Activated T-helper 2 cell treated with anti-CD3 and anti-CD28 coated beads, Interferon-gamma antibody, Interleukin-2, Interleukin-4, amounts not matched to agents 10 μg/mL and 5 μg/mL and 100 μg/mL, durations not matched to agents 14 hours and 24 hours and 36 hours (primary cell): ENCODE measurements at places on chromosomes 11 and 22. TPM values are rescaled to one million over a fixed set of nuclear protein-coding genes. Genes with fewer than 3 reads are reported as not detected.
A peak's percentile ranks its signal among the peaks of the same experiment; 100 is the strongest.

GRCh38 chr11:12565406-12565805 is 108.8 kb upstream of the TEAD1 start:
- DNase-seq, result no peak

DNA sequence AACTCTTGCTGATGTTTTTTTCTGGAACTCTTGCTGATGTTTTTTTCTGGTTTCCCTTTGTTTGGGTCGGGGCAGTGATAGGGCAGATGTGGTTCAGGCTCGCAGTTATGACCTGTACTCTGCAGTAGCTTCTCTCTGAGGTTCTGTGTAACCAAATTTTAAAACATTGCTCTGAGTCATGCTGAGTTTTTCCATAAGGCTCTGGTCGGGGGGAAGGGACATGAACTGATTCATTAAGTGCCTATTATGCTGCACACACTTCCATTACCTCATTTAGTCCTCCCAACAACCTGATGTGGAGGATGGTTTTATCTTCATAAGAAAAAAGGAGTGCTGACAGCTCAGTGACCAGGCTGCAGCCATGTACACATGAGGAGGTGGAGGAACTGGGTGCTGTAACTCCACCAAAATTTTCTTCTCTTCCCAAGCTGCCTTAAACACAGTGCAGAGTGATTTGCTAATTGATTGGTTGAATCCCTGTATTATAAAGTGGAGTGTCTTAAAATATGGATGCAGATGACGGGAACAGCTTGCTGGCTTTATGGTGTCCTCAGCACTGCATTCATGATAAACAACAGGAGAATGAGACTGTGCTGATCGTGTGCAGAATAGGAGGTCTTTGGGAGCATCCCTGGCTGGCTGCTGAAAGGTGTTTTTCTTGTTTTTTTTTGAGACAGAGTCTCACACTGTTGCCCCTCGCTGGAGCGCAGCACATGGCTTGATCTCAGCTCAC is 19.1 kb downstream of the TNRC6B start:
- DNase-seq, result no peak

DNA sequence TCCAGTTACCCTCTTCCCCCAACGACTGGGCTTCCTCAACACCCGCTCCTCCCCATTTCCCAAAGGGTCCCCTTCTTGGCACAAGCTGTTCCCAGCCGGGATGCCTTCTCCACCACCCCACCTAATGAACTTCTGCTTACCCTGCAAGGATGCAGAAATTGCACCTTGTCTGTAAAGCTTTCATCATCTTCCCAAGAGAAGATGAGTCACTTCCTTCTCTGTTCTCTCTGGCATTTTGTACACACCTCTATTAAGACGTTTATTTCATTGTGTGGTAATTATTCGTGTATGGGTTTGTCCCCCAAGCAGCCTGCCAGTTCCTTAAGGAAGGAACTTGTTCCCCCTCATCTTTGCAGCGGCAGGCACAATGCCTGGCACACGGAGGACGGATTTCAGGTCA is 351.1 kb downstream of the CADM1 start:
- DNase-seq, result no peak

DNA sequence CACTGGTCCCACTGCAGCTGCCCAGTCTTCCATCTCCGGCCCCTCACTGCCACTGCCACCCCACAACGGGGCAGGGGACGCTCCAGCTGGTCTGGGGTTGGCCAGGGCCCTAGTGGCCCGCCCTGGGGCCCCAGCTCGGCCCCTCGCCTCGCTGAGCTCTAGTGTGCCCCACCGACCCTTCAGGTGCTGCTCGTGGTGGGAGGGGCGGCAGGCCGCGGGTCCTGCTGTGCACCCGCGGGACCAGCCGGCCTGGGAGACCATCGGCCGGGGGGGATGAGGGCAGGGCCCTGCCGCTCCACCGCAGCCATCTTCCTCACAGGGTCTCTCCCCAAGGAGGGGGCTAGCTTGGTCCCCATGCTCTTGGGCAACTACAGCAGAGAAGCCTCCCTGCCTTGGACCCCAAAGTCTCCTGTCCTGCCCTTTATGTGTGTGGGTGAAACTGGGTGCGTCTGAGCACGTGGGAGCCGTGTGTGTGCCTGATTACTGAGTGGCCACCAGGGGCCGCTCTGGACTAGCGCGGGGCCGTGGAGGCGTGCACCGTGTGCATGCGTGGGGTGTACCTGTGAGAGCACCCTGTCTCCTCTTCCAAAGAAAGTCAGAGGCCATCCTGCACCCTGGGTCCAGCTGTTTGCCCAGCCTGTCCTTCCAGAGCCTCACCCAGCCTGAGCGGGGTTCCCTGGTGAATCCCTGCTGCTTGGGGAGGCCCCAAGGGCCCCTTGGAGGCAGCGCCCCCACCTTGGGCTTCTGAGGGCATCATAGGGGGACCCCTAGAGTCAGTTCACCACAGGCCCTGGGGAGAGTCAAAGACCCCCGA is 6.0 kb upstream of the ACR start:
- DNase-seq, result peak; percentile 24

- DNase-seq, result no peak
Measured at GRCh38 chr11:38791346-38791961, 2193.4 kb upstream of the RAG2 start.

GRCh38 chr11:47531666-47532065 is 21.3 kb downstream of the CELF1 start:
- DNase-seq, result no peak

DNA sequence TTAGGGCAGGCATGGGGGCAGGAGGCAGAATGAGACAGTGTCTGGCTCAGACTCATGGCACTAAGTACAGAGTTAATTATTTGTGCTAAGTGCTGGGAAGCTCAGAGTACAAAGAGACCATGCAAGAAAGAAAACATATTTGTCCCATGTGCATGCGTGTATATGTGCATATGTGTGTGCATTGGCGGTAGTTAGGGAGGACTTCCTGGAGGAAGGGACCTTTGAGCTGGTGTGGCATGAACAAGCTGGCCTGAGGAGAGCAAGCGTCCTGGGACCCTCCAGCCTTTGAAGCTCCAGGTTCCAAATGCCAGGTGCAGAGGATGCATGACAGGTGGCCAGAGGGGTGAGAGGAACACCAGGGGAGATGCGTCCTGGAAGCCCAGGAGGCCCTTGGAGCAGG is 6.1 kb downstream of the FBLN1 start:
- no peak for DNase-seq

DNA sequence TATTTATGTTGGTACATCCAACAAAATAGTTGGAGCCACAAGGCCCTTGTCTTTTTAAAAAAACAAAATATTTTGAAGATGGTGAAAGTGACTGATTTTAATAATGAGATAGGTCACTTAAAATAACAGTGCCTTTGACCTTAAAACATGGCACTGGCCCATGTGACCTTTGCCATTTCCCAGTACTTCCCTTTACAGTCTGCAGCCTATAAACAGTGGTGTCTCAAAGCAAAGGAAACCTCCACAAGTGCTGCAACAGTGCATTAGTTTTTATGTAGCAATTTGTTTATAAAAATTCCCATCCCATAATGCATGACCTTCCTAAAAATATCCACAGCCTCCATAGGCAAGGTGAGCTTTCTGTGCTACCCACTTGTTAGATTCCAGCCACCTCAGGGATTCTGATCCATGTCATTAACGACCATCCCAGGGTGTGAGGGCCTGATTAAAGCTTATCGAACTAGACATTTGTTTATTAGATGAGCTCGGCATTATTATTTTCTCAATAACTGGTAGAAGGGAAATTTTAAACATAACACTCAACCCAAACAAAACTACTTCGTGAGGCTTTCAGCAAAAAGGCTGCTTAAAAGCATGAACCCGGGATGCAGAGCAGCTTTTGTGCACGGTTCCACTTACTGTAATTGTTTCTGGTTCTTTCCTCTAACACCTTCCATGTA is 28.0 kb upstream of the CRKL start:
- no peak for DNase-seq

DNA sequence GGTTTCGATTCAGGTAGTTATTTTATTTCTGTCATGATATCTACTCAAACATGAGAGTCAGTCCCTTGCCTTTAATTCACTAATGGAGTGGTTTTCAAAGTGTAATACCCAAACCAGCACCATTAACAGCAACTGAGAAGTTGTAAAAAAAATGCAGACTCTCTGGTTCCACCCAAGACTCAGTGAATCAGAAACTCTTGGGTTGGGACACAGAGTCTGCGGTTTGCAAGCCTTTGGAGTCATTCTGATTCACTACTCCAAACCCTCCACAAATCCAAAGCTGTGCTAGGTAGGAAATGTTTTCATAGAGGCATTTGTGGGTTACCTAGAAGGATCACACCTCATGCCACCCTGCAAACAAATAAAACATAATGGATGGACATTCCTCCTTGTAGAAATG is 340.1 kb downstream of the NTM start:
- no peak for DNase-seq

GRCh38 chr22:37121887-37122591 is 12.5 kb upstream of the TMPRSS6 start:
- peak; percentile 92 for DNase-seq

DNA sequence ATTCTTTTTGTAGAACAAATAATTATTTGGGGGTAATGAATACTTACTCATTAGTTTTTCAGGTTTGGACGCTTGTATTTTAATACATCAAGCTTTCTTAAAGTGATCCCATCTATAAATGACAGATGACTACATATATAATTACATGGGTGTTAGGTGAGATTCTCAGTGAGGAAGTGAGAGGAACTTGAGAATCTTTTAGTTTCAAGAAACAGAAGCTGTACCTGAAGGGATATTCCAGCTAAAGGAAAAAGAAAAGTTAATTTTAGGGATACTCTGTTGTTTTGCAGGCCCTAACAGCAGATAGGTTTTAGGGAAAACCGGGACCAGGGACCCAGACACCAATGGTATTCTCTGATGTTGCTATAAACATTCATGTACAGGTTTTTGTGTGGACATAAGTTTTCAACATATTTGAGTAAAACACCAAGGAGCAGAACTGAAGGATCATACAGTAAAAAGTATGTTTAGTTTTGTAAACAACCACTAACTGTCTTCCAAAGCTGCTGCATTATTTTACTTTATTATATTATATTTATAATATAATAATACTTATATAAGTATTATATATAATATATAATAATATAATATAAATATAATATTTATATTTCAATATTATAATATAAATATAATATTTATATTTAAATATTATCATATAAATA is 24.1 kb upstream of the PHOX2A start:
- no peak for DNase-seq

DNA sequence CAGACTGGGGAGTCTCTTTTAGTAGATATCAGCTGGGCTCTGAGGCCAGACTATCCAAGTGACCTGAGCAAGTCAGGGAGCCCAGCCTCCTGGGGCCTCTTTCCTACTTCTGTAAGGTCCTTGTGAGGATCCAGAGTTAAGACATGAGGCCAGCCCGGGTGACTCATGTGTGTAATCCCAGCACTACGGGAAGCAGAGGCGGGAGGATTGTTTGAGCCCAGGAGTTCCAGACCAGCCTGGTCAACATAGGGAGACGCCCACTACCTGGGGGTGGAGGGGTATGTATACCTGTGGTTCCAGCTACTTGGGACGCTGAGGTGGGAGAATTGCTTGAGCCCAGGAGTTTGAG is 36.9 kb upstream of the POLA2 start:
- DNase-seq, result no peak

GRCh38 chr11:110856996-110857812 is 145.0 kb upstream of the ARHGAP20 start:
- no peak for DNase-seq

GRCh38 chr11:5226732-5227310 is at the start of gene HBB:
TSS of gene HBB (minus strand) at chr11:5227071. CDS start at chr11:5227021, 50 bp downstream.
- DNase-seq, result no peak

GRCh38 chr11:16191868-16192240 is 164.5 kb downstream of the SOX6 start:
- no peak for DNase-seq

DNA sequence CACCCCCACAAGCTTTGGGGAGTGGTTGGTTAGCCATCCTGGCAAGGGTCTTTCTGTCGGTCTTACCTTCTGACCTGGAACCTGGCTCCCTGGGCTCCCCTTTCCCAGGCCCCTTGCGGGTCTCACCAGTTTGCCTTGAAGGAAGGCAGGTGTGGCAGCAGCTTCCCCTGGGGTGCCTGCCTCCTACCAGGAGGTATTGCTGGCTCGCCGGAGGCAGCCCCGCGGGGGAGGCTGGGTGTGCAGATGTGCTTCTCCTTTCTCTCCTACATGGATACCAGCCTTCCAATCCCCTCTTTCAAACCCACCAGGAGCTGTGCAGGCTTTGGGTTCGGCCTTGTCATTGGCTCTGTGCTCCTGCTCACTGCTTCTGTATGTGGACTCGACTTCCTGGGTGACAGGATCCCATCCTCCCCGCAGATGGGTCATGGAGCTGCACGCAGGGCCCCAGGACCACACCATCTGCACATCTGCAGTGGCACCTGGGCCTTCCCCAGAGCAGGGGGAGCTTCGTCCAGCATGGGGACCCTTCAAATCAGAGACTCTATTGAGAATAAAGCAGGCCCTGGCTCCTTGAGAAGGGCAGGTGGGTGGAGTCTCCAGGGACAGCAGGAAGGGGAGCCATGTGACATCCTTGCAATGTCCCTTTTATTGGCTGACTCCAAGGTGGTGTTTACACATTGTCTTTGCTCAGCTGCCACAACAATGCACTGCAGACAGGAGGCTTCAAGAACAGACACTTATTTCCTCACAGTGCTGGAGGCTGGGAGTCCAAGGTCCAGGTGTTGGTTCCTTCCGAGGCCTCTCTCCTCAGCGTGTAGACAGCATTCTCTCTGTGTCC is 592.0 kb downstream of the BRD1 start:
- peak; percentile 6 for DNase-seq

GRCh38 chr11:128055576-128056217 is 531.7 kb downstream of the ETS1 start:
- DNase-seq, result no peak

GRCh38 chr11:128052912-128053641 is 534.3 kb downstream of the ETS1 start:
- no peak for DNase-seq

GRCh38 chr11:2643746-2644145 is 56.0 kb downstream of the KCNQ1OT1 start:
- DNase-seq, result no peak

- no peak for DNase-seq
Measured at GRCh38 chr22:50282361-50283155, 12.4 kb upstream of the MAPK11 start.

DNA sequence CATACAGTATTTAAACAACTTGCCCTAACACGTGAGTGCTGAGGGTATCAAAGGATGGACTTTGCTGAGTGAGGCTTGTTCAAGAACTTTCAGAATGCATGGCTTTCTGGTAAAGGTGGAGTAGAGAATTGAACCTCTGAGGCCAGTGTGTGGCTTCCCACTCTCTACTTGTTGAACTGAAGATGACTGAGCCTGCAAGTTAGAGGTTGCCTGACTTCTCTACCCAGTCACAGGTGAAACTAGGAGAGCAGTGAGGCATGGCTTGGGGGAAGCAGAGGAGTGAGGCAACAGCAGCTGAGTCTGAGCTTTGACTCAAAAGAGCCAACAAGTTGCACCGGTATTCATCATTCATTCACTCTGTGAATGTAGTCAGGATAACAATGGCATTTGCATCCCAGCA is 256.4 kb upstream of the SESN3 start:
- no peak for DNase-seq

KCNJ1 gene
- not detected in 2 replicates for total RNA-seq

AQP11 gene
- 0.52 and 0.97 TPM in 2 replicates for total RNA-seq

RDX gene
- 63.3 and 64.8 TPM in 2 replicates for total RNA-seq

OR5B21 gene
- 0.46 and 0.48 TPM in 2 replicates for total RNA-seq

ISX gene
- not detected in 2 replicates for total RNA-seq
